ENCODE measurements at places on chromosomes 4 and X.

DNA sequence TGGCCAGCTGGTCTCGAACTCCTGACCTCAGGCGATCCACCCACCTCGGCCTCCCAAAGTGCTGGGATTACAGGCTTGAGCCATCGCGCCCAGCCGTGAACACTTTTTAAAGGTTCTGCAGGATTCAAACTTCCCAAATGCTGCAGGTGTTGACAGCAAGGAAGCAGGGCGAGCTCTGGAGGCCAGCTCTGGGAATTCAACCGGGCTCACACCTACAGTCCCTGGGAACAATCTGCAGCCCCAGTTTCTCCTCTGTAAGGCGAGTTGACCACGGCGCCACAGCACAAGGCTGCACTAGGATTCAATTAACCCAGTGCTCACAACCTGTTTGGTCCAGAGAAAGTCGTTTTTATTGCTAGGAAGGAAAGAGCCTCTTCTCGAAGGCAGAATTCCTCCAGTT lies 1.6 kb downstream of the MTNR1A start:
- no peak for DNase-seq

DNA sequence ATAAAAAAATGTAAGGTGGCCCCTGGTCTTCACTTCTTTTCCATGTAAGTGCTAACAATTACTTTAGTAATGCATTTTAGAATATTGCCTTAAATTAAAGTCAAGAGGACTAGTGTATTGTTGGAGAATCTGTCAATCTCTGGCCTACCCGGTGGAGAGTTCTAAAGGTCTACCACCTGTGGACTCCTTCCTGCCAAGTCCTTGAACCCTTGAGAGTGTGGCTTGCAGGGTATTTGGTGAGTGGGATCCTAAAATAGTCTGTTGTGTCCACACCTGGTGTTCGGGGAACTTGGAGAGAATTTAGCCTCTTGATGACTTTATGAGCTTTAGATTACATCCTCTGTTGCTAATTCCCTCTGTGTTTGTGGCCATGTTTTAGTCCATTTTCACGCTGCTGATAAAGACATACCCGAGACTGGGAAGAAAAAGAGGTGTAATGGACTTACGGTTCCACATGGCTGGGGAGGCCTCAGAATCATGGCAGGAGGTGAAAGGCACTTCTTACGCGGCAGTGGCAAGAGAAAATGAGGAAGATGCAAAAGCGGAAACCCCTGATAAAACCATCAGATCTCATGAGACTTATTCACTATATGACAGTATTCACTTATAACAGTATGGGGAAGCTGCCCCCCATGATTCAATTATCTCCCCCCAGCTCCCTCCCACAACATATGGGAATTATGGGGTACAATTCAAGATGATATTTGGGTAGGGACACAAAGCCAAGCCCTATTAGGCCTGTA lies 23.8 kb downstream of the DDIT4L start:
- DNase-seq: no peak

- DNase-seq: no peak
These were observed 102.9 kb upstream of the EOLA2 start for GRCh38 chrX:150041208-150041607.

DNA sequence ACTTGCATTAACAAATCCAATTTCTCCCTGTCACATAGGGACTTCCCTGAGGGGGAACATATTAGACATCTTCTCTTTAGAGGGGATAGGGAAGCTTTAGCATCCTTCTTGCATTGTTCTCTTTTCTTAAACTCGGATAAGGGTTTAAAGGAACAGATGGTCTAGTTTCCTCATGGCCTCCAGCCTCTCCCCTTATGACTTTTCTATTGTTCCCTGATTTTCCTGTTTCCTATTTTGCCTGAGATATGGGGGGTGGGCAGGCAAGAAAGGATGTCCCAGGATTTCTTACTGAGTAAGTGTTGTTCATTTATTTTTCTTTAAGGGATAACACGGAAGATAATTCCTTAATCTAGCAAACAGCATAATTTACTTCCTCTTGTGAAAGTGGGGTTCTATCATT lies 107.7 kb upstream of the MAGEE2 start:
- no peak for DNase-seq

DNA sequence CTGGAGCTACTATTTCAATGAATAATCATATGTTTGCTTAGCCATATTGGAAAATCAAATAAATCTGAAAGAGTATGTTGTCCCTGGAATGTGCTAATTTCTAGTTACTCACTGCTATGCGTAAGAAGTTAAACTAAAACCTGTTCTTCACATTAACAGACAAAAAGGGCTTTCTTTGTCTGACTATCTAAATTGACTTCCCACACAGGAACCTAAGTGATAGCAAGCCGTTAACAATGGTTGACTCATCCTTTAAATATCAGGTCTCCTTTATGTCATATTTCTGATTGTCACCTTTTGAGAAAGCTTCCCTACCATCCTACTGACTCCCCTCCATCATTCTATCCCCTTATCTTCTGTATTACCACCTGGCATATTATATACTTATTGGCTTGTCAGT lies 81.4 kb downstream of the AMELX start:
- no peak for DNase-seq

DNA sequence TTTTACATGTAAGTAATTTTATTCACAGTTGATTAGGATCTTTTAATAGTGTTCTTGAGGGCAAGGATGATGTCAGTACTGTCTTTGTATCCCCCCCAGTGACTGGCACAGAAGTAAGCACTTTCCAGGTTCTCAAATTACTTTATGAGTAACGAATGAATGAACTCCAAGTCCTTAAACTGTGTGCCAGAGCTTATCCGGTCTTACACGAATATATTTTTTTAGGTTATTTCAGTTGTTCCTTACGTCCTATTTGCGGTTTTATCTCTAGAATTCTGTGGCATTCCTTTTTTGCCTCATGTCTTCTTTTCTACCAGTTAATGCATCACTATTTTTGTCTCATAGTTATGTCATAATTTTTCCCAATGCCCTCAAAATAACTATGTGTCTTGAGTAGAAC lies 106.9 kb upstream of the MID1IP1 start:
- no peak for DNase-seq

DNA sequence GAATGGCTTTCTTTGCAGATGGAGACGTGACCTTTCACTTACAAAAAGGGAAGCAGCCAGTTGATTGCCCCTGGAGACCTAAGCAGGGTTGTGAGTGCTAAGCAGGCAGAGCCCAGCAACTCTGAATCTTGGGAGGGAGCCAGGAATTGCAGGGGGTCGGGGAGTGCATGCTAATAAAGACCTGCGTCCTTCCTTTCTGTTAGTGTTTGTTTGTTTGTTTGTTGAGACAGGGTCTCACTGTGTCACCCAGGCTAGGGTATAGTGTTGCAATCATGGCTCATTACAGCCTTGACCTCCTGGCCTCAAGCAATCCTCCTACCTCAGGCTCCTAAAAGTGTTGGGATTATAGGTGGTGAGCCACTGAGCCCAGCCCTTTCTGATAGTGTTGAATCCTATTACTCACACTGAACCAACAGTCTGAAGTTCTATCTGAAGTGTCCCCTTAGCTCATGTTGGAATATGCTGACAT lies 137.4 kb downstream of the CEP135 start:
- no peak for DNase-seq

GRCh38 chr4:140049024-140049848 lies 104.7 kb downstream of the MAML3 start:
- peak; percentile 56 for DNase-seq

- no peak for DNase-seq
These were observed 209.2 kb downstream of the ADAM29 start for GRCh38 chr4:175127314-175127713.

DNA sequence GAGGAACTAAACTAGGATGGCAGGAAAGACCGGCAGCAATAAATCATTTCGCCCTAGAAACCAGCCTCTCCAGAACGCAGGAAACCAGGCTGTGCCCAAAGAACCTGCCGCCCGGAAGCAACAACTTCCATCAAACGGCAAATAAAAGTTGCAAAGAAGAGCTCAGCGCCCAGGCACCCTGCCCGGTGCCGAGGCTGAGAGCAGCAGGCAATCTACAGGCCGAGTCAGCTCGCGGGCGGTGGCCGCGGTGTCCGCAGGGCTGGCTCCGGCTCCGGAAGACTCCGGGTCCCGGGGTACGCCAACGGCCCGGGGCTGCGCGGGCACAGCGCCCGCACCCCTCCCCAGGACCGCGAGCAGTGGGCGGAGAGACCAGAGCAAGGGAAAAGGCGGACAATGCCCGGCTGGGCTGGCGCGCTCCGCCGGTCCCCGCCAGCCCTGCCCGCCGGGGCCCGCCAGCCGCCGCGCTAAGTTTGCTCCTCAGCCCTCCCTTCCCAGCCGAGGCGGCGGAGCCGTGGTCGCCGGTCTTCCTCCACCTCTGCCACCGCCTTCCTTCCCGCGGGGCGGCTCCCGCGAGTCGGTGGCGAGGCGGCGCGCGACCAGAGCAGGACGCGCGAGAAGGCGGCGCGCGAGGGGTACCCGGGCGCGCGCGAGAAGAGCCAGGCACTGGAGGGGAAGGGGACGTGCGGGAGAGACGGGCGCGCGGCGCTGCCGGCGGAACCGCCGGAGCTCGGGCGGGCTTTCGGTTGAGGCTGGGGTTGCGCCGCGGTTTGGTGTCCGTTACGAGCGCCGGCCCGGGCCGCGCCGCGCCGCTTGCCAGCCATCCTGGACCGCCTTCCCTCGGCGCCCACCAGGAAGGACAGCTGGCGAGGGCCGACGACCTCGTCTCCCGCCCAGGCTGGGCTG lies 733 bp downstream of the FRYL start:
- peak; percentile 76 for DNase-seq

DNA sequence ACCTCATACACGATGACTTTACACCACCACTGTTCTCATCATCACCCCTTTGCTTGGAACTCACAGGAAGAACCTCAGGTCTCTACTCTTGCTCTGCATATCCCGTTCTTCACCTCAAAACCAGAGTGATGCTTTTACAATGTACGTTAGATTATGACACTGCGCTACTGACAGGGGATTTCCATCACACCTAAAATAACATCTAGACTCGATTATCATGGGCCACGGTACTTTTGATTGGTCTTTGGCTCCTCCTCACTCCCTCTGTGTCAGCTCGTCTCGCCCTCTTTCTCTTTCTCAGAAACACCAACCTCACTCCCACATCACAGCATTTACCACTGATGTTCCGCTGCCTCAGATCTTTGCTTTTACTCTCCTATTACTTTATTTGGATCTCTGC lies 172.4 kb downstream of the TLL1 start:
- no peak for DNase-seq

GRCh38 chrX:147646949-147647723 lies 264.6 kb upstream of the FMR1 start:
- DNase-seq: no peak

- no peak for DNase-seq
These were observed 6.9 kb downstream of the L1CAM start for GRCh38 chrX:153878969-153879653.

DNA sequence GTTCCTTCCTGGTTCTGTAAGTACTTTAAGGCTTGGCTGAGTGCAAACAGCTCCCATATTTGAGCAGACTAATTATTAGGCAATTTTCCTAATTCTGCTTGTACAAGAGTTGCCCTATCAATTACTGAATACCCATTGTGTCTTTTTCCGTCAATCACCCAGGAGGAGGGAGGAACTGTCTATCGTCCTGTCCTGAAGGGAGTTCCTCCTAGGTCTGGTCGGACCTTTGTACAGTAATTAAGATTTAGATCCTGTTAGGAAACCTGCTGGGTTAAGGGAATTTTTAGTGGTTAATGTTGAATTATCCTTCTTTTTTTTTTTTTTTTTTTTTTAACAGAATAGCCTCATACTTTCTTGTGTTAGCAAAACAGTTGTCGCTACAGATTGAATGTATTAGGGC lies 130.1 kb downstream of the KDM6A start:
- DNase-seq: no peak

DNA sequence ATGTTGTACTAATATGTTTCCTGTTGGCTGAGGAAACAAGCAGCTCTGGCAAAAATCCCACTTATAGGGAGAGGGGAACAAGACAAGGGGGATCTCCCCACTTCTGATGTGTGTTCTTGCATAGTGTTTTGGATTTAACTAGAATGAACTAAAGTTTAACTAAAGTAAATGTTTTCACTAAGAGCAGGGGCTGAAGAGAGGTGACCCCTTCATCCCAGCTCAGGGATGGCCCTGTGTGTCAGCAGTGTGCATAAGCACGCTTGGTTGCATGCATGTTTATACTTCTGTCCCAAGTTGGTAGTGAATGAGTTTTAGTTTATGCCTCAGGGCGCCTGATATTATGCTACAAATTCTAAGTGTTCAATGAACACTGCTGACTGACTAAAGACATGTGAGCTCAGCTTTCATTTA lies 169.4 kb downstream of the MGST2 start:
- no peak for DNase-seq

- no peak for DNase-seq
These were observed 640.6 kb downstream of the SPRY1 start for GRCh38 chr4:124037236-124037635.

- no peak for DNase-seq
These were observed 2.3 kb upstream of the CYTL1 start for GRCh38 chr4:5021546-5021945.

DNA sequence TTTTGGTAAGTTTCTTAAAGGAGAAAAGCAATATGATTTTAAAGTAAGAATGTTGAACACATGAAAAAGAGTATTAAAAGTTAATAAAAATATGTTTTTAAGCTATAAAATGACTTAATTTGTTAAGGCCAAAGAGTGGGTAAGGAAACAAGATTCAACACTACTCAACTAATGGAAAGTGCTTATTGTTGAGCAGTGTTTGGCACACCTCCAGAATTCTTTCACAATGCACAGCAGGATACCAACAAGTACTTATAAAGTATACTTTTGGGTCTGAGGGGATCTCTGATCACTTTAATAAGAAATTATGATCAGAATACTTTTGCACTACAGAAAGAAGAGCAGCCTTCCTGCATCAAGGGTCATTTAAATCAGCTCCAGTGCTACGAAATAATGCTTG lies 5.9 kb downstream of the LAMP2 start:
- no peak for DNase-seq

GRCh38 chr4:113169368-113169767 lies 119.9 kb downstream of the ANK2 start:
- DNase-seq: no peak

GRCh38 chrX:21972721-21973120 lies 32.2 kb downstream of the SMS start:
- DNase-seq: no peak

DNA sequence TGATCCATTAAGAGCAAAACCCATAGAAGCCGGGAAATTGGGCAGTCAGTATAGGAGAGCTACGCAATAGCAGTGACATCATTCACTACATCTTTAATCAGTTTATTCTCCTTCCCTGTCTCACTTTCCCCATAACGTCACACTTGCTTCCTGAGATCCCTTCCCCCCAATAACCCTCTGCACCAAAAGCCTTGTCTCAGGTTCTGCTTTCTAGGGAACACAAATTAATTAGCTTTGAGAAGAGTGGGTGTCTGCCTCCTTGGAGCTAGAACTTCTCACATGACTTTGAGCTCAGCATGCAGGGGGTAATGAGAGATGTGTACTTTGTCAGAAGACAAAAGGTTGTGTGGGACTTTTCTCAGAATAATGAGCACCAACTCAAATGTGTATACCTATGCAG lies 128.3 kb upstream of the MAOA start:
- DNase-seq: no peak

- DNase-seq: no peak
These were observed 25.7 kb upstream of the SHISA3 start for GRCh38 chr4:42371305-42372252.

DNA sequence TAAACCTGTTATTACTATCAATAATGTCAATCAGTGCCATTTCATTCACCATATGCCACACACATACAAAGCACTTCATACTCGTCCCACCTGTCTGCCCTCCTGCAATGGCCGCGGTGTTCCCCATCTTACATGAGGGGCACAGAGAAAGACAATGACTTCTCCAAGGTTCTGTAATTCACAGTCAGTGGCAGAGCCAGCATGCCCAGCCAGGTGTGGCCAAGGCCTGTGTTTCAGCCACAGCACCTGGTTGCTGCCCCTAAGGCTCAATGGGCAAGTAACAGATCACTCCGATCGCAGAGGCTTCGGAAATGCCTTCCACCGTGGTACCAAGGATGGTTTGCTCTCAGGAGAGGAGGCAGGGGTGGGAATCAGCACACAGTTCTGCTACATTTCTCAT lies 10.9 kb downstream of the AFAP1 start:
- no peak for DNase-seq
